ENCODE measurements at places on chromosomes 1 and 21.

DNA sequence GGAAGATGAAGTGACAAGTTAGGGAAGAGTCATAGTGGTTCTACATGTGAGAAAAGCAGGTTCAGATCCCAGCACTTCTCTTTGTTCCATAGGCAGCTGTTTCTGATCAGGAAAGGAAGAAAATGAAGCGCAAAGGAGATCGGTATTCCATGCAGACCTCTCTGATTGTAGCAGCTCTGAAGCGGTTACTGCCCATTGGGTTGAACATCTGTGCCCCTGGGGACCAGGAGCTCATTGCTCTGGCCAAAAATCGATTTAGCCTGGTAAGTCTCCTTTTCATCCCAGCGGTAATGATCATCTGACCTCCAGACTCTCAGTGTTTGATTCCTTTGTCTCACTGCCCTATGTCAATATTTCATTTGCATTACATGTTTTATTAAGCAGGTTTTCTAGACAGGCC is 173.6 kb downstream of the ZP4 start:
- no peak for DNase-seq

DNA sequence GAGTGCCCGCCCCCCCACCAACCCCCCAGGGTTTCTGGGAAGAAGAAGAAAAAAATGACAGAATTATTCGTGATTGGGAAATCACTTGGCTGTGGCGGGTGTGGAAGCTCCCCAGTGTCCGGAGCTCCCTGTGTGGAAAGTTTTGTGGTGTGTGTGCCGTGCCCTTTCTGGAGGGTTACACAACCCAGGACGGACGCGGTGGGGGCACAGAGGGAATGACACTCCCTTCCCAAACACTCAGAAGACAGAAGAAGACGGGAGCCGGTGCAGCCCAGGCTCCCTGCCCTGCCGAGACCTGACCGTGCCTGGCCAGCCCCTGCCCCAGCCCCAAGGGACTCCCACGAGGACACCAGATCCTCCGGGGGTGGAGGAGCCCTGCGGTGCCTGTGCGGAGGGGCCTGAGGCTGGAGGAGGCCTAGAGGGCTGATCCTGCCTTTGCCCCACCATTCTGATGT is 33.0 kb upstream of the ADARB1 start:
- no peak for DNase-seq

DNA sequence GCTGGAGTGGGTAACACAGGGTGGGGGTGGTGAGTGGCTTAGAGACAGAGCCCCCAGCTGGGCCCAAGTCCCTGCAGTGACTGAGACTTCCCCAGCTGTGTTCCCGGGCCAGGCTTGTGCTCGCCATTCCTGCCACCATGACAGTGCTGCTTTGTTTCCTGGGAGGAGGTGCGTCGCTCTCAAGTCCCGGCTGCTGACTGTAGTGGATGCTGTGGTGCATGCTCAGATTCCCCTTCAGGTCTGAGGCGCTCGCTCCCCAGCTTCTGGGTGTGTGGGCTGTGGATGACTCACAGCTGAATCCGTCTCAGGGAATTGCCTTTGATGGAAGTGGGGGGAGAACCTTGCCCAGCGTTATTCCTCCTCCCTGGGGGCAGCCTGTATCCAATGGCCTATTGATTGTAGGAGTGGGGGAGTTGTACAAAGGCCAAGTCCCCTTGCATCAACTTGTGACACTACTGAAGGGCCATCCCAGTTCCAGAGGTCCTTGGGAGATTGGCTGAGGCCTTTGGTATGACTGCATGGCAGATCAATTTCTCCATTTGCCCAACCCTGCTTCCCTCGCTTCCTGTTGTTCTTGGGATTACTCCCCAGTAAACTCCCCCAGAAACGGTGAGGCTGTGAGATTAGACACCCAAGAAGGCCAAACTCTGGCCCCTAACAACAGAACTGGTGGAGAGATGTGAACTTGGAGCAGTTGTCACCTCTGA is 17.8 kb upstream of the POU3F1 start:
- no peak for DNase-seq

GRCh38 chr1:207833381-207833780 is 77.5 kb downstream of the CD34 start:
- no peak for DNase-seq

GRCh38 chr1:223724376-223724775 is 12.0 kb downstream of the CAPN2 start:
- no peak for DNase-seq

- DNase-seq, result no peak
Measured at GRCh38 chr1:3115275-3116149, 46.5 kb downstream of the PRDM16 start.
